ENCODE measurements at places on chromosomes 3 and 15. TPM values are rescaled to one million over a fixed set of nuclear protein-coding genes. Genes with fewer than 3 reads are reported as not detected.

DNA sequence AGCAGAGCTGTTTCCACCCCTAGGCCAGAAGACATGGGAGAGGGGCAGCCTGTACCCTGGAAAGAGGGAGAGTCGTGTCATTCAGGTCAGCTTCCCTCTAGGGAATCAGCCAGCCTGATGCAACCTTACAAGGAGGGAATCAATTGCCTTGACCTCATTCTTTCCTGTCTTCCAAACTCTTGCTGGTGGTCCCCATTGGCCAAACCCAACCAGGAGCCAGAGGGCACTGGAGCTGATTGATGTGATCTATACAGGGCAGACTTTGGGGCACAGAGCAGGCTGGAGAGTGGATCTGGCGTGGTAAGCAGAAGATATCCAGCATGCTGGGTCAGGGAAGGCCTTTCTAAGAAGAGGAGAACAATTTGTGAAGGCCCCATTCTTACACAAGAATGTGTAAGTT lies 19.1 kb upstream of the MAGEF1 start:
- DNase-seq, result no peak

GRCh38 chr15:99764522-99764921 lies 31.3 kb upstream of the LYSMD4 start:
- no peak for DNase-seq

DNA sequence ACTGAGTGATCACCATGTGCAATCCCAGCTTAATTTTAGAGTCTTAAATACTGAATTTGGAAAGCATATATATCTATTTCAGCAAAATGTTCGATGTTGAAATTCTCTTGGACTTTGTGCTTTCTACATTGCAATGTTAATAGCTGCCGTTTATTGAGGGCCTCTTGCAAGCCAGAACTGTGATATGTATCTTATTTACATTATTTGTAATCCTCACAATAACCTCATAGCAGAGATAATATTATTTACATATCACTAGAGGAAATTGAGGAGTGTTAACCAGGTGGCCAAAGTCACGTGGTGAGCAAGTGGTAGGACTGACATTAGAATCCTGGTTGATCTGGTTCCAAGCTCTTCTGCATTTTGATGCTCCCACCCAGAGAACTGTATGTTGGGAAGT lies 254.1 kb downstream of the SLC9A9 start:
- DNase-seq, result no peak

DNA sequence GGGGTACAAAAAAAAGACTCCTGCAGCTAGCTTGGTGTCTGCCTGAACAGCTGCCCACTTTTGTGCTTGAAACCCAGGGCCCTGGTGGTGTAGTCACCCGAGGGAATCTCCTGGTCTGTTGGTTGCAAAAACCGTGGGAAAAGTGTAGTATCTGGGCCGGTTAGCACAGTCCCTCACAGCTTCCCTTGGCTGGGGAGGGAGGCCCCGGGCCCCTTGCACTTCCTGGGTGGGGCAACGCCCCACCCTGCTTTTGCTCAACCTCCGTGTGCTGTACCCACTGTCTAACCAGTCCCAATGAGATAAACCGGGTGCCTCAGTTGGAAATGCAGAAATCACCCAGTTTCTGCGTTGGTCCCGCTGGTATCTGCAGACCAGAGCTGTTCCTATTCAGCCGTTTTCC lies 211.7 kb upstream of the ZPLD1 start:
- no peak for DNase-seq

Gene PIF1
- 11.6 TPM for polyA plus RNA-seq

Gene CP
- 0.67 TPM for polyA plus RNA-seq

Gene CYB561D2
- 13.4 TPM for polyA plus RNA-seq
